ENCODE measurements at places on chromosomes 4 and X. TPM values are rescaled to one million over a fixed set of nuclear protein-coding genes. Genes with fewer than 3 reads are reported as not detected.

UGT8 gene
- 0.15 TPM for total RNA-seq

SOWAHB gene
- not detected for total RNA-seq

RAB41 gene
- not detected for total RNA-seq

SHROOM2 gene
- total RNA-seq: 0.61 TPM

NR3C2 gene
- total RNA-seq: not detected

HAND2 gene
- total RNA-seq: 0.31 TPM

NEXMIF gene
- total RNA-seq: not detected

FGA gene
- total RNA-seq: 14.4 TPM

GPRIN3 gene
- total RNA-seq: 3.4 TPM

SHOX gene
- total RNA-seq: not detected

AFP gene
- total RNA-seq: 1.3 TPM

GPAT3 gene
- total RNA-seq: 34.3 TPM

Measured in A549 treated with ZK216348 at 1 μM for 4 hours (cell line).